ENCODE measurements at places on chromosomes 4 and X. TPM values are rescaled to one million over a fixed set of nuclear protein-coding genes. Genes with fewer than 3 reads are reported as not detected.

GPR34 gene
- 0.59 TPM for polyA plus RNA-seq

AMTN gene
- not detected for polyA plus RNA-seq

CABS1 gene
- not detected for polyA plus RNA-seq

RAI2 gene
- polyA plus RNA-seq: not detected

FRG2 gene
- not detected for polyA plus RNA-seq

GCNA gene
- polyA plus RNA-seq: 0.37 TPM

CSN1S1 gene
- polyA plus RNA-seq: not detected

PDGFRA gene
- 0.20 TPM for polyA plus RNA-seq

BGN gene
- 0.06 TPM for polyA plus RNA-seq

SMR3B gene
- polyA plus RNA-seq: 0.32 TPM

SMIM10L2A gene
- not detected for polyA plus RNA-seq

OR13H1 gene
- not detected for polyA plus RNA-seq

SLC25A14 gene
- polyA plus RNA-seq: 16.4 TPM

XAGE1A gene
- not detected for polyA plus RNA-seq

GRCh38 chr4:157838366-157838765 is 334.5 kb downstream of the GASK1B start:
- DNase-seq: no peak

GRCh38 chrX:47560179-47560933 is 649 bp upstream of the ARAF start:
- DNase-seq: no peak

DNA sequence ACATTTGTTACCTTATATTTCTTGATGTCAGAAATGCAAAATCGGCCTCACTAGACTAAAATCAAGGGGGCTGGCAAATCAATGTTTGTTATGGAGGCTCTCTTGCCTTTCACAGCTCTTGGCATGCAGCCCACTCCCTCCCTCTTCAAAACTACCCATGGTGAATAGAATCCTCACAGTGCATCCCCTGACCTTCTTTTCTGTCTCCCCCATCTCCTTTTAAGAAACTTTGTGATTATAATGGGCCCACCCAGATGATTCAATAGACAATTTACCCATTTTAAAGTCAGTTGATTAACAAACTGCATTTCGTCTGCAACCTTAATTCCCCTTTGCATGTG is 184.0 kb downstream of the PCDH7 start:
- no peak for DNase-seq

- DNase-seq: no peak
These were observed 256.7 kb downstream of the NAF1 start for GRCh38 chr4:162909952-162910351.

GRCh38 chrX:15435836-15436619 is 51.8 kb upstream of the VEGFD start:
- no peak for DNase-seq

DNA sequence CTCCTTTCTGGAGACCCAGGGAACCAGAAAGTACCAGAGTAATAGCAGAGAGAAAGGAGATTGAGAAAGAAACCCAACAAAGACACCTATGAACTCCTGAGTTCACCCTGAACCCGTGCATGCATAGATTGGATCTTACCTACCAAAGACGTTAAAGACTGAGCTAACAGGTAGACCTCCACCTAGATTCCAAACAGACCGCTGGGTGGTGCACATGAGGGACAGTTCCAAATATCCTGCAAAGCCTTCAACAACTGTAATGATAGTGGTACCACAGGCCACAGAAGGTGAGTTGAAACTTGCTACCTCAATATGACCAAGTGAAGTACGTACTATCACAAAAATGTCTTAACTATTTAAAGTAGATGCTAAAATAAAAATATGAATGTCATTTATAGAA is 34.0 kb upstream of the NR0B1 start:
- DNase-seq: no peak

GRCh38 chr4:140076307-140076706 is 77.7 kb downstream of the MAML3 start:
- DNase-seq: no peak

DNA sequence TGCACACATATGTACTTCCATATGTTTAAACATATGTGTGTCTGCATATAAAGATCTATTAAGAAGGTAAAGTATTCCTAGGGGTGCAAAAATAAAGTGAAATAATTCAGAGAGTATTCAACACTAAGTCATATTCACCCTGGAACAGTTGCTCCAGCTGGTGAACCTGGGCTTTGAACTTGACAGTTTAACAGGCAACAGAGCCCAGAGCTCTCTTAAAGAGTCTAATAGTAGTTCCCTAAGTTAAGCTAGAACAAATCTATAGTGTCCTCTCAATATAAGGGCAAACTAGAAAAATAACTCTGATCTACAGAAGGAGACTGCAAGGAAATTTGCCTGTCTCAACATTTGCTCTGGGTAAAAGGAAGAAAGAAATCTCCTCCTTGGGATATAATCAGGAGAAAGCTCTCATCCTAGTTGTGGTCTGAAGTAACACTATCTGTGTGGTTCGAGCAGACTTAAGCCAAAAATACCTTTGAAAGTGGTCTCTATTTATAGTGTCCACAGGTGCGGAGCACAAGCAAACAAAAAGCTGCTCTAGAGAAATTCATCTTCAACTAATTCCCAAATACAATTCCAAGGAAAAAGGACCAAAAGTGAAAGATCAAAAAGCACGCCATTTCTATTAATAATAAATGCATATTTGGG is 29.9 kb downstream of the VEGFC start:
- DNase-seq: no peak

- no peak for DNase-seq
These were observed 59.3 kb upstream of the SOD3 start for GRCh38 chr4:24736066-24736465.

- DNase-seq: no peak
These were observed 572.5 kb downstream of the MAGEB5 start for GRCh38 chrX:26788402-26788998.

DNA sequence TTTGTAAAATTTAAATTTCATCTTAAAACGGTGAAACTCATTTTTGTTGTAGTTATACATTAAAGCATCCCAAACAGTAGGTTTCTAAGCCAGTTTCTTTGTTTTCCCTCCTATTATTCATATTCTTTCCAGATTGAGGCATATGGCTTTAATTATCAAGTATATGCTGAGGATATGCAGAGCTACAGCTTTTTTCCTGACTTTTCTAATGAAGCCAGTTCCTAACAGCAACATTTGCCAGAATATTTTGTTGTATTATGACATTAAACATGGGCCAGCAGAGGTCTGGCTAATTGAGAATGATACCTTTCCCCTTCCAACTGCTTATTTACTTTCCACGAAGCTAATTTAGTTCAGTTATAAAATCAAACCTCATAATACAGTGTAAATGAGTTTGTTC is 75.3 kb downstream of the SLIT2 start:
- no peak for DNase-seq

DNA sequence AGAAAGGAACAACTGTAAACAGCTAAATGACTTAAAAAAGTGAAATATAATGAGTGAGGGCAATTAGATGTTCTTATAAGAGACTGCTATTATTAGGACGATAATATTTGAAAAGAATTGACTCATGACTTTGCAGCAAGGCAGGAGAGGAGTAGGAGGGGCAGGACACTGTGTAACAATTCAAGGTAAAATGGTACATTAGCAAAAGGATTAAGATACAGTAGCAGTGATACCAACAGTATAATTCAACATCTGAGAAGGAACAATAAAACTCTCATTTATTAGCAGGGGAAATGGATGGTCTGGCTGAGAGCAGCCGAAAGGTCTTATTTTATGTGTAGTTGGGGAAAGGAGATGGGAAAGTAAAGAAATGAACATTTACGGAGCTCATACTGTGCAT is 315.5 kb upstream of the BOD1L1 start:
- no peak for DNase-seq

DNA sequence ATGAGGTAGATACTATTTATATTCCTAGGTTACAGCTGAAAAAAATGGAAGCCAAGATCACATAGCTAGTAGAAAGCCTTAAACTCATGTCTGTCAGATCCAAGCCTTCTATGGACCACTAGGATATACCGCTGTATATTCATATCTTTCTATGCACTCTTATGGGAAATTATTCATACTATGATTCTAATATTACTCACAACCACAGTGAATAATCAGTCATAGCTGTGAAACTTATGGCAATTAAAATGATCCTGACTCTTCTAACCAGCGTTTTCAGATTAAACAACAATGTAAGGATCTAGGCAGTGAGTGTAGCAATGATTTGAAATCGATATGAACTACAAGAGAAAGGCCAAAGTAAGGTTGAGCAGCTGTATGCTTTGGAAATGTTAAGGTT is 111.0 kb downstream of the RASGEF1B start:
- DNase-seq: no peak

GRCh38 chr4:141349236-141349635 is 128.5 kb downstream of the ZNF330 start:
- no peak for DNase-seq

DNA sequence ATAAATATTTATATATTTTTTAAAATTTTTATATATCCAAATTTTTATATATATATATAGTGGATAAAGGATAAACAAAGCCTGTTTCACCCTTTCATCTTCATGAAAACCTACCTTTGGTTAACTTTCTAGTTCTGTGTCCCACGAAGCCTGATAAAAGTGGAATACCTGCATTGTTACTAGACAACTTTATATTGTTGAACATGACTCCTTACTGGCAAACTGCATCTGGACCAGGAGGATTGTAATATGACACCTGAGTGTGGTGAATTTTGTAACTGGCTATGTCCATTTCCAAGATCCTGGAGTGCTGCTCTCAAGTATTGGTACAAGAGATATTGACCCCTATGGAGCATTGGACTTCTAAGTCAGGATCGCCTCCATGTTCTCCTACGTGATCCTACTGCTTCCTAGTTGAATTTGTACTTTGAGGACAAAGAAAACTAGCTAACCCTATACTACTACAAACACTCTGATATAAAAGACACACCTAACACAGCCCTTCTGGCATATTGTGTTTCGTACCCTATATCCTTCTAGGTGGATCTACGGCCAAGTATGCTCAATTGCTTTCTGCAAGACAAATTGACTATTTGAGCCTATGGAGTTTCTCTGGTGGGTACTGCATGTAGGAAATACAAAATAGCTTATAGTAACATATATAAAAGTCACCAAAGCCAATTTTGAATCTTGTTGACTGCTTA is 61.3 kb upstream of the PRRG1 start:
- DNase-seq: no peak

GRCh38 chr4:143514169-143514495 is 630 bp downstream of the SMARCA5 start:
- no peak for DNase-seq

DNA sequence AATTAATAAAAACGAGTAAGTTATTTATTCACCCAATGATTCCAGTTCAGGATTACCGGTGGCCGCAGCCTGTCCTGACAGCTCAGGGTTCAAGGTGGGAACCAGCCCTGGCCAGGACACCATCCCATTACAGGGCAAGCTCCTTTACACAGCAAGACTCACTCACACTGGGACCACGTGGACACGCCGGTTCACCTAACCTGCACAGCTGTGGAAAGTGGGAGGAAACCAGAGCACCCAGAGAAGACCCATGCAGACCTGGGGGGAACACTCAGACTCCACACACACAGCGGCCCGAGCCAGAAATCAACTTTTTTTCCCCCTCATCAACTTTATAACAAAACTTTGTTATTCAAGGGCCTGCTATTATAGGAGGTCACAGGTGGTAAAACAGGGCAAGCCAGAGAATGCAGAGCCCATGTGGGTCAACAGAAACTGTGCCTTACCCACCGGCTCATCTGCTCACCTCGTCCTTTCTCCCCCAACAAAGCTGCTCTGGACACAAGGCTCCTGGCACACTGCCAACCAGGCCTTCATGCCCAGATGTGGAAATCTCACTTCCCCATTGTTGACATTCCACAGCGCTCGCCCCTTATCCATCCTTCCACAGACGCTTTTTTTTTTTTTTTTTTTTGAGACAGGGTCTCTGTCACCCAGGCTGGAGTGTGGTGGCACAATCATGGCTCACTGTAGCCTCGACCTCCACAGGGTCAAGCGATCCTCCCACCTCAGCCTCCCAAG is 8.0 kb upstream of the ODAPH start:
- no peak for DNase-seq

- DNase-seq: no peak
These were observed 109.1 kb upstream of the SLC4A4 start for GRCh38 chr4:71229477-71230270.

- no peak for DNase-seq
These were observed 381.3 kb upstream of the INTU start for GRCh38 chr4:127251423-127251822.

DNA sequence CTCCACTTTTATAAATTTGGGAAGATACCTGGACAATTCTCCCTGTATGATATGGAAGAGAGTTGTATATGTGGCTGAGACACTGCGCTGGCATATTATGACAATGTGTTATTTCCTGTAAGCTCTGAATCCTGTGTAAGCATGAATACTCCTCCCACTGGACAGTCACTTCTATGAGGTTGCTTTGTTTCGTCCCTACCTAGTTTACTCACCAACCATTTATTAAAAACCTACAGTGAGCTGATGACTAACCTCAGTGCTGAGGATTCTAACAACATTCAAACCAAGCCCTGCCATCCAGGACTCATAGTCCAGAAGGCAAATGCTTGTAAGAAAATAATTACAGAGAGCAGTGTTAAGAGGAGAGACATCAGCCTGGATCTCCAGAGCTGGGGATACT is 1632.9 kb upstream of the TENM3 start:
- DNase-seq: no peak
